AG04449 (cell line): ENCODE measurements at places on chromosomes 16 and 17.

DNA sequence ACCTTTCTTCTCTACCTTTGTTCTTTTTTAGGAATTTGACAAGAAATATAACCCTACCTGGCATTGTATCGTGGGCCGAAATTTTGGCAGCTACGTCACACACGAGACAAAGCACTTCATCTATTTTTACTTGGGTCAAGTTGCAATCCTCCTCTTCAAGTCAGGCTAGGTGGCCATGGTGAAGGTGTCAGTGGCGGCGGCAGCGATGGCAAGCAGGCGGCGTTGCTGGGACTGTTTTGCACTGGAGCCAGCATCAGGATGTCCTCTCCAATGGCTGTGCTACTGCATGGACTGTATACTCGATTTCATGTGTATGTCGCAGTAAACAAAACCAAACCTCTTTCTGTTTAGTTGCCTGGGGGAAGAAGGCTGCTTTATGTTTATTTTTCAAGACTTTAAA, 5.9 kb downstream of the DYNLL2 start:
- no peak for DNase-seq

DNA sequence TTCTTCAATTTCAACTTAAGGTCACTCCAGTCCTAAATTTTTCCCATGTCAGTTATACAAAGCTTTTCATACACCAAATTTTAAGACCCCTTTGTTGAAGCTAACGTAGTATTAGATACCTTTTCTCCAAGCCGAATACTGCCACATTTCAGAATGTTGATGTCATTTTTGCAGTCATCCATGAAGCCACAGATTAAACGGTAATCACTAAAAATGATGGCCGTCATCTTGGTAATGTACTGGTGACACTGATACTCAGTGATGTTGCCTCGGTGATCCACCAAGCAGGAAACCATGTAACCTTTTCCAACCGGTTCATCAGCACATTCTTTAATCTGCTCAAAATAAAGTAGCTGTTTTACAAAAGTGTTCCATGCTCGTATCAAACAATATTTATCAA, 82.1 kb upstream of the CLEC18B start:
- DNase-seq, result no peak

- no peak for DNase-seq
These were observed 36.2 kb downstream of the STH start for GRCh38 chr17:46035112-46035818.

- DNase-seq, result no peak
These were observed 34.7 kb downstream of the ANKRD40 start for GRCh38 chr17:50672831-50673551.

- DNase-seq, result no peak
These were observed 247.9 kb downstream of the SEC14L1 start for GRCh38 chr17:77388384-77389306.

GRCh38 chr17:80870401-80870800, 121.2 kb upstream of the CHMP6 start:
- DNase-seq, result no peak

DNA sequence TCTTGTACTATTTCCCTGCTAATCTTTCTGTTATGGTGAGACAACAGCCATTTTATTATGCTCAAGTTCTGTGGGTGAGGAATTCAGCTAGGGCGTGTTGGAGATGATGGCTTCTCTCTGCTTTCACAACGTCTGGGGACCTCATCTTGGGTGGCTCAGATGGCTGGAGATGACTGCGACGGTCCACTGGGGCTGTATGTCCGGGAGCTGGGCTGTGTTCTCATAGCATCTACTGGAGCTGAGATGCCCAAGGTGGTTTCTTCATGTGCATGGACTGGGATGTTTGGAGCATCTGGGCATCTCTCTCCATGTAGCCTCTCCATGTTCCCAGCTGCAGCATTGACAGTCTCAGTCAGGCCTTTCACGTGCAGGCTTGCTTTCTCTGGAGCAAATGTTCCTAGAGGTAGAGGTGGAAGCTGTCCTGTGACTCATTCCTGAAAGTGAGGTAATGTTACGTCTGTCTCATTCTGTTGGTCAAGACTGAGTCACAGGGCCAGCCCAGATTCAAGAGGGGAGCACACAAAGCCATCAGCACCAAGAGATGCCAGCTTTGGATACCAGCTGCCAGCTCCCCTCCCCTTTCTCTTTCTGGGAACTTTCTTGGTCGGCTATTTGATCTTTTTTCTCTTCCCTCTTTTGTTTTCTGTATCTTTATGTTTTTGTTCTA, 96.2 kb downstream of the RAP1GAP2 start:
- peak; percentile 16 for DNase-seq

- no peak for DNase-seq
These were observed 11.4 kb downstream of the ACSF3 start for GRCh38 chr16:89104930-89105571.

- DNase-seq, result no peak
These were observed 22.2 kb downstream of the TRPV3 start for GRCh38 chr17:3535253-3535995.

DNA sequence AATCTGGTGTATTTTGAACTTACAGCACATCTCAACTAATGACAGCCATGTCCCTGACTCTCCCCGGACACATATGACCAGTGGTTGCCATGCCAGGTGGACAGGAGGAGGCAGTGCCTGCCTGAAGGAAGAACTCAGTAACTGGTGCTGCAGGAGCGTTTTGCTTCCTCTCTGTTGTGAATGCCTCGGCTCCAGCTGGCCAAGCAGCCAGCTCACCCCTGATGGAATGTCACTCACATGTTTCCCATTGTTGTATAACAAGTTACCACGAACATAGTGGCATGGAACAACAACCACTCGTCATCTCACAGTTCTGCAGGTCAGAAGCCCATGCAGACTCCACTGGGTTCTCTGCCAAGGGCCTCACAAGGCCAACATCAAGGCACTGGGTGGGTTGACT, 20.1 kb upstream of the IRF8 start:
- peak; percentile 38 for DNase-seq

DNA sequence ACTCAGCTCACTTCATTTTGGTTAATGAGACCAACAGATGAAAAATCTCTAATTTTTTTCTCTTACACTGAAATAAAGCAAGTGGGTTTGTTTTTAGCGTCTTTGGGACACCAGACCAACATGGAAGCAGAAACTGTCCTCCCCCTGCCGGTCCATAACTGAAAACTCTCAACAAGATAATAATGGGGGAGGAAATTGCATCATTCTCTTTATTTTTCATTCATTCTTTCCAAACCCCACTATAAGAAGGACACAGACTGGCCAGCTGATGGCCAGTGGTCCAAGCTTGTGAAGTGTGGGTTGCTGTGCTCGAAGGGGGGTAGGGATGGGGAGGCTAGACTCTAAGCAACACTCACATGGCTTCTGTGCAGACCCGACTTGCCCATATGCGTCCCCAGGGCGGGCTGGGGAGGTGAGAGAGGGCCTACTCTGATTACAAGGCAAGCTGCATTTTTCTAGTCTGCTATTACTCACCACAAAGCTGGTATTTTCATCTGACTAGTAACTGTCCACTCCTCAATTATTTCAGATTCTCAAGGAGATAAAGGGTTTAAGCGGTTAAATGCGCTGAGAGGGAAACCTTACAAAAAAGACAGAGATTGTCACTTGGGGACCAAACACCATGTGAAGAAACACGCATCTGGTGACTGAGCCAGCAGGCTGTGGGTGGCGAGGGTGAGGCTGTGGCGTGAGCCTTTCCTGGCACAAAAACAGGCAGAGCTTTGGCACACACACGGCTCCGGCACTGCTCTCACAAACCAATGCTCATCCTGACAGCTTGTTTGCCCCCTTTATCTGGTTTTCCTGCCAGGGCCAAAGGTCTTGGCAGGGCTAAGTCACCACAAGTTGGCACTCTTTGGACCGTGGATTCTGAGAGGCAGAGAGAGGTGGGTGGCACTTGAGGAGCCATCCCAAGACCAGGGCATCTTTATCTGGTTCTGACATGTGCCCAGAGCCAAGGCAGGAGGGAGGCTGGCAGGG, 38.2 kb downstream of the MARF1 start:
- DNase-seq, result no peak

DNA sequence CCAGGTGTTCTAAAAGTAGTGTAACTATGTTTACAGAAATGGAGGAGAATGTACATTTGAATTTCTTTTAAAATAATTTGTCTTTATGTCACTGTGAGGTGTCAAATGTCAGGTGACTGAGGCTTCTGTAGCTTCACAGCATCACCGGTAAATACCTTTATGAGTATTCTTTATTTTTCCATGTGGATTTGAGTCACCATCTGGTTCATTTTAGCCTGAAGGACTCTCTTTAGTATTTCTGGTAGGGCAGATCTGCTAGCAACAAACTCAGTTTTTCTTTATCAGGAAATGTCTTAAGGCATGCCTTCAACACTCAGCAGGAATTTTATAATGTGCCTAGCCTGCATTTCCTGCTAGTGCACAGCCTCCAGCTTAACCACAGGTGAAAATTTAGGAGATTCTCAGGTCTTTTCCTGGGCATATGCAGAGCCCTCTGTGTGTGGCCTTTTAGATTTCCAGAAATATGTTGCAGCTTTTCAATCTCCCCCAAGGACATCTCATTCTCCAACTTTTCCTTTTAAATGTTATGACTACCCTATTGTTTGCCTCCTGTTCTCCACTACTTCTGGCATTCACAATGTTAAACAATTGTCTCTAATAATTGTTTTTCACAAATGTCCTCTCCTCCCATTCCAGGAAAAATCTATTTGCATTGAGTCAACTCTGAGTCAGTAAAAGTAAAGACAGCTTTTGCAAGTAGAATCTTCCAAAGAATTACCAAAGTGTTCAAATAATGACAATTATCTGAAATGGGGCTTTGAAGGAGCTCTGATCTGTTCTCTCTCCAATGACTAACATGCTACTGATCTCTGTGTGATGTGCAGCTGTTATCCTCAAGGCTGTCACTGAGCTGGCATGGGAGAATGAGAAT, 239.4 kb upstream of the CPHXL start:
- no peak for DNase-seq

DNA sequence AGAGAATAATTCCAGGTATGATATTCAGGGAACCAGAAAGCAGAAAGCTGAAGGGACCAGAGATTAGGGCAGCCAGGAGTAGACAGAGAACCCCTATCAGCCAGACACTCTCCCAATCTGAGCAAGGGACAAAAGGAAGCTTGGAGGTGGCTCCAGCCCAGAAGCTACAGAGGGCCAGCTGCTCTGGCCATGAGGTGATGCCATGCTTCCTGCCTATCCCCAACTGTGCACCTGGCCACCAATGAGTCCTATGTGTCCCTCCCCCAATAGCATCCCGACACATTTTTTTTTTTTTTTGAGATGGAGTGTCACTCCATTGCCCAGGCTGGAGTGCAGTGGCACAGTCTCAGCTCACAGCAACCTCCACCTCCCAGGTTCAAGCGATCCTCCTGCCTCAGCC, 30.0 kb downstream of the NSMCE1 start:
- DNase-seq, result no peak

DNA sequence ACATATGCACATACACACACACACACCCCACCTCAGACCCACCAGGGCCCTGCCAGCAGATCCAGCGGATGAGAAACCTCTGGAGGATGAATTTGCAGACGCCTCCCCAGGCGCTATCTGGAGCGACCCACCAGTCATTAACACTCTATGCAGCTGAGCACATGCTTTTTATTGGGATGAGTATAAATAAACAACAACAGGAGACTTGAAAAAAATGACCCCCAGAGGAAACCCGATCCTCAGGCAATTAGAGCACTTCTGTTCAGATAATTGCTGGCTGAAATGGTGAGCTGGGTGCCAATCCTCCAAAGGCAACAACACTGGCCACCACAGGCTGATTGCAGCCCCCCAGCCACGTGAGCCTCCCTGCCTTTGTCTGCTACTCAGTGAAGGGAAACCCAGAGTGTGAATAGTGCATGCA, 32.9 kb downstream of the DYNLRB2 start:
- DNase-seq, result no peak

DNA sequence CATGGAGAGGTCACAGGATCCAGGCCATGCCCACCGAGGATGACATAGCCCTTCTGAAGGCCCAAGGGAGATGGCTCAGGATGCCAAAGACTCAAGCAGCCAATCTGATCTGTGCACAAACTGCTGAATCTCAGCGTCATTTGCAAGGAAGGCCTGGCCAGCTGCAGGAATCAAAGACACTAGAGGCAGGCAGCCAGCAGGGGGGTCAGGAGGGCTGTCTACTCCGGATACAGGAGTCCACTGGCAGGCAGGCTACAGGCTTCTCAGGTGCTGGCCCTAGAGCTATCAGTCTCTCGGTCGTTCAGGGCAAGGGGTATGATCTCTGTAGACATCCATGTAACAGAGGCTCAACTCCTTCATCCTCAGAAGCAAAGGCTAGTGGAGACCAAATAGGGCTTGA, 1735.3 kb downstream of the TP53TG3F start:
- DNase-seq, result no peak

GRCh38 chr17:8832711-8833352, 33.7 kb upstream of the MFSD6L start:
- no peak for DNase-seq

DNA sequence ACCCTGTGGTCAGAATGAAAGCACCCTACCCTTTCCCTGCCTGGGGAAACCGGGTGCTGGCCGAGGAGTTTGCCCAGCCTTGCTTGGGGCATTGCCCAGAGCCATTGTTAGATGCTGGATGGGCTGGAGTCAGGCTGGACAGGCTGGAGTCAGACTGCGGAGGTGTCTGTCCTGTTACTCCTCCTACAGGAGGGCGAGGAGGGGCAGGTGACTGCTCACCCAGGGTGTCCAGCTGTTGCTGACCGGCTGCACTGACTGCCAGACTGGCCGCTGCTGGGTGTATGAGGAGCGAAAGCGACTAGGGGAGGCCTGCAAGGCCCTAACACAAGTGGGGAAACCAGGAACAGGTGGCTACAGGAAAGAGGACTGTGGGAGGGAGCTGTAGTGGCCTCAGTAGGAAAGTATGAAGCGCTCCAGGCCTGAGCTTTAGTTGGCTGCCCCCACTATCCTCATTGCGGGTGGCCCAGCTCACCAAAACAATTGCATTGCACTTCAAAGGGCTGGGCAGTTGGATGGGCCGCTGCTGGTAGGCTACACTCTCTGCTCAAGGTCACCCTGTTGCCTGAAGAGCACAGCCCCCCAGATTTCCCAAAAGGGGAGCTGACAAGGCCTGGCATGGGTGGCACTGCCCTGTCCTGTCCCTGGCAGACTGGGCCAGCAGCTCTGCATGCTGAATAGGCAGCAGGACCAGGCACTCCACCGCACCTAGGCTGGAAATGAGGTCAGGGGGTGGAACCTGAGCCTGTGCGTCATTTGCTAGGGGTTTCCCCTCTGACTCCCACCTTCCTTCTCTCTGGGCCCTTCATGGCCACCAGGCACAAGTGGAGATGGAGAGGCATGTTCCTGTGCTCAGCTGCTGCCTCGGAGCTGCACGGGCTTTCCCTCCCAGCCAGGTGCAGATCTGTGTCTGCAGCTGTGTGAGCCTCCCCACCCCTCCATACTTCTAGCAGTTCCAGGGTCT, 18.4 kb downstream of the LDHD start:
- no peak for DNase-seq

DNA sequence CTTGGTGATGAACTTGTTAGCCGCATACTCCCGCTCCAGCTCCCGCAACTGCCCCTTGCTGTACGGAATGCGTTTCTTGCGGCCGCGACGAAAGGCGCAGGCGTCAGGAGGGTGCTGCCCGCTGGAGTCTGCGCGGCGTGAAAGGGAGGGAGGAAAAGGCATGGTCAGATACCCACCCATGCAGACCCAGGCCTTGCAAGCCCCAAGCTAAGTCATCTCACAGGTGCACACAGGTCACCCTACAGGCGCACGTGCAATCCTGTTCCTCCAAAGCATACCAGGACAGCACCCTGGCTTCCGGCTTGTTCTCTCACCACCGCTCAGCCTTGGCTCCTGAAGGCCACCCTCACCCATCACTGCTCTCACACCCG, 1.6 kb downstream of the HOXB13 start:
- no peak for DNase-seq

- DNase-seq, result no peak
These were observed 265.7 kb upstream of the KCNJ16 start for GRCh38 chr17:69809331-69809730.
